SJSA1 (cell line): ENCODE measurements at places on chromosomes 6 and 20. TPM values are rescaled to one million over a fixed set of nuclear protein-coding genes. Genes with fewer than 3 reads are reported as not detected.

DNA sequence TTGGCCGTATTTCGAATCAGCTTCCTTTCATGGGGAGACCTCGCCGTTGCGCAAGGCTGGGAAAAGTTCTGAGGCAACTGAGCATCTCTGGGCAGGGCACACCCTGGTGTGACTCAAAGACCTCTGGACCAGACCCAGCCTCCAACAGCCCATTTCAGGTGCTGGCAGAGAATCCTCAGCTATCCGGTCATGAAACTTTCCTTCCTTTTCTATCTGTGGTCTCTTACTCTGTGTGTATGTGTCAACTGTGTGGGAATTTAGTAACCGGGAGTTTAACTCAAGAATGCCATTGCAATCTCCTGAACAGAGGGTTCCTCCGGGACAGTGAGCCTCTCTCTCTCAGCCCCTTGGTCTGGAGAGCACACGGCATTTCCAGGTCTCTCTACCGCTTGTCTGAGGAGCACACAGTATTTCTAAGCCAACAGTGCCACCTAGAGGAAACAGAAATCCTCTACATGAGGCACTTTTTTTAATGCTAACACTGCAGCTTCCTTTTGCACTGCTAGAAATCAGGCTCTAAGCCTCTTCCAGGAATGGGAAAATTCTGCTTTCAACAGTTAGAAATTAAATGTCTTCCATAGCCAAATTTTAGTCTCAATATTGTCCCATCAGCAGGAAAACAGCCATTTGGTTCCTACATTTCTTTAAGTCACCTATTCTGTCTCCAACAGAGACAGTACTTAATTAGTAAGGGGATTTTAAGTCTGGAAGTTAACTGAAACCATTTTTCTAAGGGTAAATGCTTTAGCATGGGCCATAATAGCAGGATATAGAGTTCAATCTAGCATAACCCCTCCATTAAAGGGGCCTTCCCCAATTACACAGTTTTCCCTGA is 32.7 kb downstream of the PLN start:
- no peaks in the 10 kb centered on the region for H3K4me1 ChIP-seq
- no peaks in the 10 kb centered on the region; the same call in 1 of the 2 replicates for H3K36me3 ChIP-seq
- no peak for DNase-seq
- H3K27ac ChIP-seq, result no peak overlapping the region
- no peak overlapping the region for H3K4me3 ChIP-seq
- H3K27me3 ChIP-seq, result no peaks in the 10 kb centered on the region

GRCh38 chr6:146876271-146877151 is 277.7 kb downstream of the ADGB start:
- H3K27me3 ChIP-seq, result no peaks in the 10 kb centered on the region
- no peak overlapping the region for H3K27ac ChIP-seq
- no peak overlapping the region for H3K4me3 ChIP-seq
- no peaks in the 10 kb centered on the region for H3K36me3 ChIP-seq

GRCh38 chr6:154602708-154603107 is 92.2 kb upstream of the CNKSR3 start:
- no peaks in the 10 kb centered on the region for H3K36me3 ChIP-seq
- no peak overlapping the region for H3K4me3 ChIP-seq
- H3K4me1 ChIP-seq, result peaks cover 36% of the 10 kb centered on the region

- peaks cover 19% of the 10 kb centered on the region for H3K4me1 ChIP-seq
- H3K27me3 ChIP-seq, result no peaks in the 10 kb centered on the region
- peak overlapping the region; percentile 92 for H3K27ac ChIP-seq
- no peaks in the 10 kb centered on the region for H3K36me3 ChIP-seq
- DNase-seq, result peak; percentile 88
Observed at GRCh38 chr20:53643031-53643832, 49.6 kb upstream of the ZNF217 start.

GRCh38 chr6:33497157-33497556 is 42.8 kb downstream of the ZBTB9 start:
- no peak for DNase-seq
- no peaks in the 10 kb centered on the region for H3K36me3 ChIP-seq
- no peaks in the 10 kb centered on the region for H3K4me1 ChIP-seq
- no peak overlapping the region for H3K27ac ChIP-seq
- no peak overlapping the region for H3K4me3 ChIP-seq

- peak; percentile 93 for DNase-seq
- no peaks in the 10 kb centered on the region for H3K36me3 ChIP-seq
- peaks cover 25% of the 10 kb centered on the region for H3K4me1 ChIP-seq
- no peaks in the 10 kb centered on the region for H3K27me3 ChIP-seq
Observed at GRCh38 chr6:119147101-119148053, 68.9 kb upstream of the FAM184A start.

DNA sequence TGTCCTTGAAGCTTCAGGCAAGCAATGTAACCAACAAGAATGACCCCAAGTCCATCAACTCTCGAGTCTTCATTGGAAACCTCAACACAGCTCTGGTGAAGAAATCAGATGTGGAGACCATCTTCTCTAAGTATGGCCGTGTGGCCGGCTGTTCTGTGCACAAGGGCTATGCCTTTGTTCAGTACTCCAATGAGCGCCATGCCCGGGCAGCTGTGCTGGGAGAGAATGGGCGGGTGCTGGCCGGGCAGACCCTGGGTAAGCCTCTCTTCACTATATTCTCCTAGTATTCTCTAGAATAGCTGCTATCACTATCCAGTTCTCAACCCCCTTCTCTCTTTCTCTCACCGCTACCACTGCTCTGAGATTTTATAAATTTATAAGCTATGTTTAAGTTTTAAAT is 40.0 kb downstream of the EIF2S2 start:
- H3K4me1 ChIP-seq, result no peaks in the 10 kb centered on the region
- H3K4me3 ChIP-seq, result no peak overlapping the region
- peaks cover 43% of the 10 kb centered on the region for H3K36me3 ChIP-seq
- H3K27ac ChIP-seq, result no peak overlapping the region

DNA sequence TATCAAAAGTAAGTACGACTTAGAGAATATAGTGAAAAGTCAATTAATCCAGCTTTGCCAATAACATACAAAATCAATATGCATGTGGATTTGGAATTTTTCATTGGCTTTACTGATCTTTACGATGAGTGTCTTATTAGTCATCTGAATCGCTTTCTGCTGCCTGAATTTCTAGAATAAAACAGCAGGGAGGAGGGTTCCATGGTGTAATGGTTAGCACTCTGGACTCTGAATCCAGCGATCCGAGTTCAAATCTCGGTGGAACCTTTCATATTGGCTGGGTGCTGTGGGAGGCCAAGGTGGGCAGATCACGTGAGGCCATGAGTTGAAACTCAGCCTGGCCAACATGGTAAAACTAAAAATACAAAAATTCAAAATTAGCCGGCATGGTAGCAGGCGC is 448.8 kb downstream of the RNF144B start:
- H3K36me3 ChIP-seq, result no peaks in the 10 kb centered on the region
- no peaks in the 10 kb centered on the region for H3K27me3 ChIP-seq
- no peaks in the 10 kb centered on the region for H3K4me1 ChIP-seq
- H3K27ac ChIP-seq, result no peak overlapping the region
- no peak overlapping the region for H3K4me3 ChIP-seq
- no peak for DNase-seq

DNA sequence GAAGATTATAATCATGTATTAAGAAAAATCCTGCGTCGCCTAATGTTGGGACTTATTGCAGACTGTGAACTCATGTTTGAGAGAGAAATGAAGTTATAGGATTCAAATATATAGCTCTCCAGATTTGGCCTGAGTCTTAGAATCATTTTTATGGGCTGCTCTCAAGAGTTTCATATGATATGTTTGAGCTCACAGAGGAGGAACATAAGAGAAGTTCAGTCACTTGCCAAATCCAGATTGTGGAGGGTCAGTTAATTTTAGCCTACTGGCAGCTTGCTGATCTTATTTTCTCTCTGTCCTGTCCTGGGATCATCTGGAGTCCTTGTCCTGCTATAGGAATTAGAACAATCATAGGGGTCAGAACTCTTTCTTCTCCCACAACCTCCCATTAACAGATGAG is 186.1 kb upstream of the SUPT3H start:
- H3K36me3 ChIP-seq, result no peaks in the 10 kb centered on the region
- no peaks in the 10 kb centered on the region for H3K27me3 ChIP-seq
- H3K27ac ChIP-seq, result no peak overlapping the region
- H3K4me3 ChIP-seq, result no peak overlapping the region
- DNase-seq, result no peak

Gene FHL5
- total RNA-seq, result not detected in 2 replicates

Gene KCNG1
- total RNA-seq, result 17.7 and 31.0 TPM in 2 replicates

Gene SLC16A10
- 0.06 TPM in 1 of 2 replicates, not detected in the other for total RNA-seq

Gene POU3F2
- not detected in 2 replicates for total RNA-seq

Gene OOEP
- not detected in 2 replicates for total RNA-seq

Gene CLIC5
- 0.22 and 1.2 TPM in 2 replicates for total RNA-seq

Gene NUP153
- 36.5 and 50.5 TPM in 2 replicates for total RNA-seq

Gene C20orf144
- total RNA-seq, result 0.18 TPM in 1 of 2 replicates, not detected in the other
